ENCODE measurements at places on chromosomes 7 and 10.
A peak's percentile ranks its signal among the peaks of the same experiment; 100 is the strongest.

DNA sequence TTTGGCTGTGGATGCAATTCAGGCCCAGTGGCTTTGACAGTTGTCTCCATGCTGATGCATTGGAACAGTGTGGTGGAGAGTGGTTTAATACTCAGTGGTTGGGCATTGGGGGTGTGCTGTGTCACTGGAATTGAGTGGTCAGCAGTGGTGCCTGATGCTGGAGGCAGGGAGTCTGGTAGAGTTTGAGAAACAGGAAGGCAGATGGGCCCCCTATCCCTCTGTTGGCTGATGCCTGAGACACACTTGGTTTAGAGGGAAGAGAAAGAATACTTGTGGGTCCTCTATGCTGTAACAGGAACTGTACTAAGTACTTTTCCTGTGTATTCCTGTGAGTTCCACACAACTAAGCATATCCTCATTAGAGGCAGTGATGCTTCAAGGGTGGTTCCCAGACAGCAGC lies 55.4 kb downstream of the EEPD1 start:
- no peak for DNase-seq

DNA sequence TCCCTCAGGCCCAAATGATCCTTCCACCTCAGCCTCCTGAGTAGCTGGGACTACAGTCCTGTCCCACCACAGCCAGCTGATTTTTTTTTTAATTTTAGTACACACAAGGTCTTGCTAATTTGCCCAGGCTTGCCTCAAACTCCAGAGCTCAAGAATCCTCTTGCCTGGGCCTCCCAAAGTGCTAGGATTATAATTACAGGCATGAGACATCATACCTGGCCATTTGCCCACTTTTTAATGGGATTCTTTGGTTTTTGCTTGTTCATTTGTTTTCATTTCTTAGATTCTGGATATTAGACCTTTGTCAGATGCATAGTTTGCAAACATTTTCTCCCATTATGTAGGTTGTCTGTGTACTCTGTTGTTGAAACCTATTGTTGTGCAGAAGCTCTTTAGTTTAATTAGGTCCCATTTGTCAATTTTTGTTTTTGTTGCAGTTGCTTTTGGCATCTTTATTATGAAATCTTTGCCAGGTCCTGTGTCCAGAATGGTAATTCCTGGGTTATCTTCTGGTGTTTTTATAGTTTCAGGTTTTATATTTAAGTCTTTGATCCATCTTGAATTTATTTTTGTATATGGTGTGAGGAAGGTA lies 95.2 kb downstream of the GLCCI1 start:
- peak; percentile 51 for DNase-seq

DNA sequence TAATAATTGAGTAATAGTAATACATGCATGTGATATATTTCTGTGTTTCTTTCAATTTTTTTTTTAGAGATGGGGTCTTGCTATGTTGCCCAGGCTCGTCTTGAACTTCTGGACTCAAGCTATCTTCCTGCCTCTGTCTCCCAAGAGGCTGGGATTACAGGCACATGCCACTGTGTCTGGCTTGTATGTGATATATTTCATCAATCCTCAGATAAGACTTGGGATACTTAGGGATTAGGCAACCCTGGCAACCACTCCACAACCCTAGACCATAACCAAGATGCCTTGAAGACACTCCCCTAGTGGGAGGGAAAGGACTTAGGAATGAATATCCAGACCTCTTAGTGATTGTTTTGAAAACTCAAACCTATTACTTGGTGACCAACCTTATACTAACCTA lies 154.8 kb downstream of the CCDC3 start:
- DNase-seq = no peak

GRCh38 chr10:26455567-26456315 lies 17.6 kb downstream of the APBB1IP start:
- DNase-seq = no peak

GRCh38 chr10:31698181-31698830 lies 230.3 kb downstream of the ARHGAP12 start:
- peak; percentile 93 for DNase-seq

GRCh38 chr7:50446542-50446960 lies 3.6 kb downstream of the FIGNL1 start:
- peak; percentile 15 for DNase-seq

DNA sequence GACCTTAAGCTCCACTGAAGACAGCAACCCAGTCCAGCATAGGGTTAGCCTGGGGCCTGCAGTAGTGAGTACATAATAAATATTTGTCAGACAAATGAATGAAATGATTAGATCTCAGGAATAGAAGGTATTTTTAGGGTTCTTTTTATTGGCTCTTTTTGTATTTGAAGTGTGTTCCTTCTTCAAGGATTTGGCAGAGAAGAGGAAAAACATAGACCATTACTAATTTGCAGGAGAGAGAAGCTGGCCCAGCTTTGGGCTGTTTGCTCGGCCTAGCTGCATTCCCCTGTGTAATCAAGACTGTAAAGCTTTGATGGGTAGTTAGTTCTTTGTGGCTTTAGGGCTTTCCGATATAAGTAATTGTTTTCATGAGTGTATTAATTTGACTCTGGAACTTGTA lies 64.2 kb downstream of the CNNM2 start:
- no peak for DNase-seq

- peak; percentile 40 for DNase-seq
These were observed 52.2 kb downstream of the IFIT5 start for GRCh38 chr10:89466599-89467035.

DNA sequence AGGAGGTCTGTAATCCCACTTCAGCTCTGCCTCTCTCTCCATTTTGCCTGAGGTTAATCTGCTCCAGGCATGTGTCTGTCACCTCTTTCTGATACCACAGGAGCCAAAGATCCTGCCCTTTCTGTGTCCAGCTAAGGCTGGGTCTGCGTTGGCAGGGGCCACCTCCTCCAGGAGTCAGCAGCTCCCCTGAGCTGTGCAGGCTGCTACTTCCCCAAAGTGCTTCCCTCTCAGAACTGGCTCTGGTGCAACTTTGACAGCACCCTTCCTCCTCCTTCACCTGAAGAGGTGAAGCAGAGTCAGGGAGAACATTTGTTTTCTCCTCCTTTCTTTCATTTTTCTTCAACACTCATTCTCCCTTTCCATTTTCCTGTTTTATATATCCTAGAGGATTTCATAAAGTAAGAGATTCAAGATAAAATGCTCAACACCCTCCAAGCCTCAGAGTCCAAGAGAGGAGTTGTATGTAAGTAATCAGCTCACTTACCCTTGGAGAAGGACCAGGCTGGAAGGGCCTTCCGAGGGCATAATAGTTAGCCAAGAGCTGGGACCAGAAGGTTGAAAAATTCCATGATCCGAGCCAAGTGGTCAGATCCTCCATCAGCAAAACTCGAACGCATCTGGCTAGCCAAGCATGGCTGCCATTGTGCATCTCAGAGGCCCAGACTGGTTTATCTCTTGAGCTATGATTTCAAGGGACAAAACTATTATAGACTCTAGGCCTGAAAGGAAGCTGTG lies 257.3 kb downstream of the PTEN start:
- DNase-seq = no peak

DNA sequence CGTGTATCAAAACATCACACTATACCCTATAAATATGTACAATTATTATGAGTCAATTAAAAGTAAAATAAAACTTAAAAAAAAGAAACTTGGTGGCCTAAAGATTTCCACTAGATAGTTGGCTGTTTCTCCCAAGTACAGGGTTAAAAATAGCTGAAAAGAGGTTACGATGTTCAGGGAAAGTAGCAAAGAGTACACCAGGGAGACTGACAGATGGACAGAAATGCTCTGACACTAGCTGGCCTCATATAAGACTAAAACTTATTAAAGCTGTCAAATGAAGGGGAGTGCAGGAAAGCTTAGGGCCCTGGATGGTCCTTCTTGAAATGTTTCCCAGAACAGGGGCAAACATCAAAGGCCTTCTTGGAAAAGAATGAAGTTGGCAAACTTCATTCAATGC lies 51.3 kb downstream of the TCAF1 start:
- no peak for DNase-seq

- DNase-seq = no peak
These were observed 168.8 kb downstream of the RNF216 start for GRCh38 chr7:5612695-5613094.

- DNase-seq = no peak
These were observed 78.8 kb downstream of the FAM13C start for GRCh38 chr10:59283456-59284091.

DNA sequence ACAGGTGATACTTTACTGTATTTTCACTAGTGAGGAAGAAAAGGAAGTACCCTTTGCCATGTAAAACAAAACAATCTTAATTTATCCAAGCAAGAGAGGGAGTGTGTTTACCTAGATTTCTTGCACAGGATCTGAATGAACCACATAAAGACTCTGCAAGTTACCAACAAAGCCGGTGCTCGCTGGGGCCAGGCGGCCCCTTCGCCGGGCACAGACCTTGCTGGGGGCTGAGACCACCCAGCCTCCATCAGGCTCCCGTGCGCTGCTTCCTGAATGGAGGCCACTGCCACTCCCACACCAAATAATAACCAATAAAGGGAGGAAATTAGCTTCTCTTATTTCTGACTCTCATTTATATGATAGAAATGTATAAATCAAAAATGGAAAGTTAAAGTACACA lies 625.0 kb upstream of the ADARB2 start:
- no peak for DNase-seq

- DNase-seq = no peak
These were observed 253.6 kb upstream of the NPVF start for GRCh38 chr7:25481891-25482290.

GRCh38 chr7:17940951-17941431 lies 697 bp upstream of the SNX13 start:
- peak; percentile 15 for DNase-seq

DNA sequence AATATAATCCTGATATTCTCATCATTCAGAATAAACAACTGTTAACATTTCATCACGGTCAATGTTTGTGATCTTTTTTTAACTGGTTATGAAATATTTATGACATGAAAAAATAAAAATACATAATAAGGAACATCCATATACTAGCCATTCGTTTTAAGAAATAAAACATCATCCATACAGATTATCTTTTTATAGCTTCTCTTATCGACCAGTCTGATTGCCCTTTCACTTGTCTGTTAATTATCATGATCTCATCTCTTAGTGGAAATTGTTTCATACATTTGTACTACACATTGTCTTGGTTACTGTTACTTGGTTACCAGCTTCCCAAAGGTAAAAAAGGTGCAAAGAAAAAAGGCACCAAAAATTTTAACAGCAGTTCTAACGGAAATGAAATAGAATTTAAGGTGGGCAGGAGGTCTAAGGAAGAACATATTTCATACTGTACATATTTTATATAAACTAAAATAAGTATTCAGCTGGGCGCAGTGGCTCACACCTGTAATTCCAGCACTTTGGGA lies 8.4 kb downstream of the ARHGAP21 start:
- no peak for DNase-seq

DNA sequence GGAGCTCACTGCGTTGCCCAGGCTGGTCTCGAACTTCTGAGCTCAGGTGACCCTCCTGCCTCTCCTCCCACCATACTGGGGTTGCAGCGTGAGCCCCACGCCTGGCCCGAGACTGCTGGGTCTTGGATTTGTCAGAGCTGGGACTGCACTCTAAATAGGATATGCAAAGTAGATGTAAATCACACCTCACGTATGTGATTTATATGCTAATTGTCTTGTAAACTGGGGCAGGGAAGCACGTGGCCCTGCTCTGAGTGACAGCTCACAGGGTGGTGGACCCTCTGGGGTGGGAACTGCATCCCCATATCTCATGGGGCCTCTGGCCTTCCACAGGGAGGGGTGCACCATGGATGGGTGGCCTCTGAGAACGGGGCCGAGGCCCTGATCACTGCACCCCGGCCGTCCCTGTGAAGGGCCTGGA lies 34.1 kb downstream of the GET4 start:
- no peak for DNase-seq

DNA sequence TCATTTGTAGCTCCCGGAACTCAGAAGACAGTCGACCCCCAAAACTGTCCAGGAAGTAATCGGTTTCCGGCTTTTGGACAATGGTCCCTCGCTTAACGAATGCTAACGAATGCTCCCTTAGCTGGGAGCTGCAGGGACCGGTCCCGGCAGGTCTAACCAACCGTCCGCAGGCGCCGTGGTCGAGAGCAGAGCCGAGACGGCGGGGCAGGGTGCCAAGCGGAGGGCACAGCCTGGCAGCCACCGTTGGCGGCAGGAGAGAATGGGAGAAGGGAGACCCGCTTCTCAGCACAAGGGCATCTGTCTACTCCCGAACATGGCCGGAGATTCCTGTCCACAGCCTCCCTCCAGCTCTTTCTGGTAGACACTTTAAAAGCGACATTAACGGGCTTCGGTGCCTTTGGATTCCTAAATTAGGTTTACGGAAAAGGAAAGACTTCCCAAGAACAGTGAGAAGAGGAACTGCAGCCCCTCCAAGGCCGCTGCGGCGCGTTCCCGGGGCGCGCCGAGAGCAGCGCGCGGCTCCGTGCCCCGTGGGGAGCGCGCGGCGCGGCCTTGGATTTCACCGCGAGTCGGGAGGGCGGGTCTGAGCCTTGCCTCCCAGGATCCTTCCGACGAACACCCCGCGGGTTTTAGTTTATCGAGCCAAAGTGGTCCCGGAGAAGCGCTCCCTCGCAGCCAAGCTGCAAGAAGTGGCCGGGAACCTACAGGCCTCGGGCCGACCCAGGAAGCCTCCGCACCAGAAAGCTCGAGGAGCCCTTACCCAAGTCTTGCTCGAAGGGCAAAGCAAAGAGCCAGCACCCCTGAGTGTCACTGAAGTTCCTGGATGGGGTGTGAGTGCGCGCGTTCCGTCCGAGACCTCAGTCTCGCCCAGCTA lies 3.6 kb upstream of the TBX20 start:
- DNase-seq = peak; percentile 16

GRCh38 chr10:101061624-101062231 lies at the start of gene KAZALD1:
TSS of gene KAZALD1 (plus strand) at chr10:101061989. CDS start at chr10:101062593, 604 bp downstream.
- DNase-seq = peak; percentile 69

DNA sequence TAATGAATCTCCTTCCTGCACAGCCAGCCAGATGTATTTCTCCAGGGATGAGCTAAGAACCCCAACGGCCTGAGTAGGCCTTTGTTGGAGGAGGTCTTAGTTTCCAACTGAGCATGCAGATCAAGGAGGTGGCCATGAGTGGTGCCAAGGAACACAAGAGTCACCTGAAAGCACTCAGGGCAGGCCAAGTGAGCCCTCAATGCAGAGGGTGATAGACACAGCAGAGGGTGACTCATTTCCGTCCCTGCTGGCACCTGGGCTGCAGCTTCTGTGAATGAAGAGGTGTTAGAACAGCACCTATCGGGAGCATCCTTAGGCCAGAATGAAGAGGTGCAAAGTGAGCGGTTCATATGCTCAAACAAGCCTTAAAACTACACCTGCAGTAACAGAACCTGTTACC lies 211.8 kb downstream of the FRMD4A start:
- DNase-seq = no peak

- no peak for DNase-seq
These were observed 96.6 kb downstream of the ZNF438 start for GRCh38 chr10:30935078-30935477.

- no peak for DNase-seq
These were observed 812 bp upstream of the IDE start for GRCh38 chr10:92574548-92575261.

Measured in foreskin fibroblast (primary cell).